ENCODE measurements at places on chromosomes 7 and 10.
A peak's percentile ranks its signal among the peaks of the same experiment; 100 is the strongest.

- DNase-seq: peak; percentile 78
Observed at GRCh38 chr10:58513188-58514110, 777 bp downstream of the BICC1 start.

DNA sequence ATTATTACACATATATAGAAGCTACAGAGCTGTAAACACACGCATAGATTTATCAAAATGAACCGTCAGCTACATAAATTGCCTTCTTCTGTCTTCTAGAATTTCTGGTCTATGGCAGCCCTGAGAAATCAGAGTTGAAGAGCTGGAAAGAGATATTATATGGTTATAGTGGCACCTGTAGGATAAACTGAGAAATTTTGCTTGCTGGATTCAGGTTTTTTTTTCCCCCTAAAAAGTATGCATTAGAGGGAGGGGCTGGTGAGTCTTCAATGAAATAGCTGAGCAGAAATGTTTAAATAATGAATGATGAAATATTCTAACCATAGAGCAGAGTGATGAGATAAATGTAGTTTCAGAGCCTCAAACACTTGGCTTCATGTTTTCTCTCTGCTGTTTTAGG lies 78.0 kb upstream of the DYNC1I1 start:
- no peak for DNase-seq

GRCh38 chr7:11331128-11332102 lies 357.7 kb downstream of the PHF14 start:
- DNase-seq: no peak

DNA sequence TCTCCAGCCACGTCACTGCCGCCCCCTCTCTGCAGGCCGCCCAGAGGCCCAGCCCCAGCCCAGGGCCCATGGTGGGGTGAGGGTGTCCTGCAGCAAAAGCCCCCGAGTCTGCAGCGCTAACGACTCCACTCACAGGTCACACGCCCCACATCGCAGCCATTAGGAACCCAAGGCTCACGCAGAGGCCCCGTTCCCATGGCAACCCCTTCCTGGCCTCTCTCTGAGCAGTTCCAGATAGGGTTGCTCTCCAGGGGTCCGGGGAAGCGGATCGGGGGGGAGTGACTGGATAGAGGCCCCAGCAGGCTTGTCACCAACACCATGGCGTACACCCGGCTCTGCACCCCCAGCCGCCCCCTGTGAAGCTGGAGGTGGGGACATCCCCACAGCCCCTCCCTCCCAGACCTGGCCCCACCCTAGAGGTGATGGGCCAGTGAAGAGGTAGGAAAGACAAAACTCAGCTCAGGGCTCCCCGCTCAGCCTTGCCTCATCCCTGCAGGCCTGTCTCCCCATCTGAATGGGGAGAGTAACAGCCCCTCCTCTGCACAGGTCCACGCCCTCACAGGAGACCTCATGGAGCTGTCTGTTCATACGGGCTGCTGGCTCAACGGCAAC lies 41.2 kb downstream of the TNRC18 start:
- DNase-seq: no peak

DNA sequence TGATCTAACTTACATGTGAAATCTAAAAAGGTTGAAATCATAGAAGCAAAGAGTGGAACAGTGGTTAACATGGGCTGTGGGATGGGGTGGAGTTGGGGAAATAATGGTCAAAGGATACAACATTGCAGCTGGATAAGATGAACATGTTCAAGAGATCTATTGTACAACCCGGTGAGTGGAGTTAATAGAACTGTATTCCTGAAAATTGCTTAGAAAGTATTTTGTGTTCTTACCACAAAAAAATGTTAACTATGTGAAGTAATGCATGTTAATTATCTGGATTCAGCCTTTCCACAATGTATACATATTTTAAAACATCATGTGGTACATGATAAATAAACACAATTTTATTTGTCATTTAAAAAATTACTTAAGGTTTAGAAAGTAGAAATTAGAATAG lies 271.0 kb upstream of the LRRTM3 start:
- no peak for DNase-seq

DNA sequence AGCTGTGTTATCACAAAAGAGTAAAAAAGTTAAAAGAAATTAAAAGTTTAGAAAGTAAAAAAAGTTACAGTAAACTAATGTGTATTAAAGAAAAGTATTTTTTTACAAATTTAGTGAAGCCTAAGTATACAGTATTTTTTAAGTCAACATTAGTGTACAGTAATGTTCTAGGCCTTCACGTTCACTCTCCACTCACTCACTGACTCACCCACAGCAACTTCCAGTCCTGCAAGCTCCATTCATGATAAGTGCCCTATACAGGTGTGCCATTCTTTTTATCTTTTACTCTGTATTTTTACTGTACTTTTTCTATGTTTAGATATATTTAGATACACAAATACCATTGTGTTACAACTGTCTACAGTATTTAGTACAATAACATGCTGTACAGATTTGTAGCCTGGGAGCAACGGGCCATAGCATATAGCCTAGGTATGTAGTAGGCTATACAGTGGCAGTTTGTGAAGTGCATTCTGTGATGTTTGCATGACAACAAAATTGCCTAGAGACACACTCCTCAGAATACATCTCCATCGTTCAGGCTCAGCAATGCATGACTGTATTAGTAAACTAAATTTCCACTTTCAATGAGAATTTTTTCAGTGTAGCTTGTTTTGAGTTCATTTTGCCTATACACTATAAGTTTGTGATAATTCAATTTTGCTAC lies 539.9 kb upstream of the C7orf33 start:
- no peak for DNase-seq

DNA sequence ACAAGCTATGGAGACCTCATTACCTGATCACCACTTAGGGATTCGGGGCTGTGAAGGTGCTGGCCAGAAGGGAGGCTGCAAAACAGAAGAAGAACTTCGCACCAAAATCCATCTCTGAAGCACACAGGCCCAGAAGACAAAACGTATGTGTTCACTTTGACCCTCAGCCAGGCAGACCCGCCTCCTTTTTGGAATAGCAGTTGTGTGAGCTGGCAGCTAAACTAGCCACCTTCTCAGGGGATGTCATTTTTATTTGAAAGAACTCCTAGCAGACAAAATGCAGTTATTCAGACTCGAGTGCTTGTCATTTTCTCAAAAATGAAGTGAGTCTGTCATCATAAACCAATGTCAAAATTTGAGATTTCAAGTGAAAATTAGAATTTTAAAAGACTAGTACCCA lies 71.7 kb downstream of the TNS3 start:
- no peak for DNase-seq

- peak; percentile 53 for DNase-seq
Observed at GRCh38 chr7:2175514-2175913, 57.2 kb downstream of the MAD1L1 start.

- no peak for DNase-seq
Observed at GRCh38 chr7:90180649-90181048, 26.4 kb downstream of the STEAP1 start.

DNA sequence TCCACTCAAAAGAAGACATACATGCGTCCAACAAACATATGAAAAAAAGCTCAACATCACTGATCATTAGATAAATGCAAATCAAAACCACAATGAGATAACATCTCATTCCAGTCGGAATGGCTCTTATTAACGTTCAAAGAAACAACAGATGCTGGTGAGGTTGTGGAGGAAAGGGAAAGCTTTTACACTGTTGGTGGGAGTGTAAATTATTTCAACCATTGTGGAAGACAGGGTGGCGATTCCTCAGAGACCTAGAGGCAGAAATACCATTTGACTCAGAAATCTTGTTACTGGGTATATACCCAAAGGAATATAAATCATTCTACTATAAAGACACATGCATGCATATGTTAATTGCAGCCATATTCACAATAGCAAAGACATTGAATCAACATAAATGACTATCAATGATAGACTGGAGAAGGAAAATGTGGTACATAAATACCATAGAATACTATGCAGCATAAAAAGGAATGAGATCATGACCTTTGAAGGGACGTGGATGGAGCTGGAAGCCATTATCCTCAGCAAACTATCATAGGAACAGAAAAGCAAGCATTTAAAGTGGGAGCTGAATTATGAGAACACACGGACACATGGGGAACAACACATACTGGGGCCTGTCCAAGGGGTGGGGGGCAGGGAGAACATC lies 28.4 kb downstream of the PCDH15 start:
- DNase-seq: no peak

- peak; percentile 16 for DNase-seq
Observed at GRCh38 chr7:49166441-49166840, 242.1 kb downstream of the CDC14C start.

DNA sequence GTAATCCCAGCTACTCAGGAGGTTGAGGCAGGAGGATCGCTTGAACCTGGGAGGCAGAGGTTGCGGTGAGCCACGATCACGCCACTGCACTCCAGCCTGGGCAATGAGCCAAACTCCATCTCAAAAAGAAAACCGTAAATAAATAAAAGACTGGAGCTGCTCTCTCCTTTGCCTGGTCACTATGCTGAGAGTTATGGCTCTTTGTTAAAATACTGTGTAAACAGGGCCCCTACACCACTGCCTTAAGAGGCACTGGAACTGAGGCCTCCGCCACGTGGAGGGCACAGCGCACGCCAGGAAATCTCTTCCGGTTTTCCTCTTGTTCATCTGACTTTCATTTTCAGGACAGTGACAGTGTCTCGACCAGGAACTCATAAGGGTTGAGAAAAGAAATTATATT lies 123.3 kb downstream of the PAXIP1 start:
- DNase-seq: no peak

DNA sequence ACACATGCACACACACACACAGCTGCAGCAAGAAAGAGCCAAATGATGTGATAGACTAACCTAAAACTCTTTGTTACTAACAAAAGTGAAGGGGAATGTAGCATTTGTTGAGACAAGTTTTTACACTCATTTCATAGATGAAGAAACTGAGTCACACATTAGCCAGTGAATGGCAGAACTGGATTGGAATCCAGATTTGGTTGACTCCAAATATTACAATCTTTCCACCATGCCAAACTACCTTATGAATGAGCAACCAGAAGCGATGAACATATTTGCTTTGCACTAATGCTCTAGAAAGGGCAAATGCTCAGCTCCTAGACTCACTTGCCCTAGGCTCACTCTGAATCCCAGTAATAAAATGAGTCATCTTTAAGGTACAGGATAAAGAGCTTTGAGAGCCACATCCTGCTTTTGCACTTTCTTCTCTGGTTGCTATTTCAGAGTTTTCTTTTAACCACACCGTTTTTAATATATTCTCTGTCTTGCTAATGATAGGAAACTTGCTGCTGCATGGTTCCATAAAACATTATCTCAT lies 111.9 kb downstream of the GPAM start:
- no peak for DNase-seq

DNA sequence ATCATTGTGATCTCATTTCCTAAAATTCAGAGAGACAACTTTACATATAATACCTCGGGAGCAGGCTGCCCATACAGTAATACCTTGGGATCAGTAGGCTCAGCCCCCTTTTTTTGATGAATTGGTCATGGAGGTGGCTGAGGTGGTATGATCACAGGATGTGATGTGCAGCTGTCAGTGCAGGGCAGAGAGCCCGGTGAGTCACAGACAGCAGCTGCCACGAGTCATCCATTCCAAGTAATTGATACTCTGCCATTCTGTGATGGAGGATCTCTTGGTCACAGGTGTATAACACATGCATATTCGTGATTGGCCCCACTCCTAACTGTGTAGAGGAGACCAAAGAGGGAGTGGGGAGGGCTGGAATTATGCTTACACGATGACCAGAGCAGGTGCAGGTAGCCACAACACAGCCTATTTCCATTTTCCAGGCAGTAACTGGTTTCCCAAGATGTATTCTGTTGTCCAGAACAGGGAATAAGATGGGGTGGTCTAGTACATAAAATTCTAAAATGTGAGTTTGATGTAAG lies 14.1 kb downstream of the NRCAM start:
- peak; percentile 42 for DNase-seq

GRCh38 chr7:30433082-30433481 lies 45.5 kb downstream of the NOD1 start:
- DNase-seq: no peak

DNA sequence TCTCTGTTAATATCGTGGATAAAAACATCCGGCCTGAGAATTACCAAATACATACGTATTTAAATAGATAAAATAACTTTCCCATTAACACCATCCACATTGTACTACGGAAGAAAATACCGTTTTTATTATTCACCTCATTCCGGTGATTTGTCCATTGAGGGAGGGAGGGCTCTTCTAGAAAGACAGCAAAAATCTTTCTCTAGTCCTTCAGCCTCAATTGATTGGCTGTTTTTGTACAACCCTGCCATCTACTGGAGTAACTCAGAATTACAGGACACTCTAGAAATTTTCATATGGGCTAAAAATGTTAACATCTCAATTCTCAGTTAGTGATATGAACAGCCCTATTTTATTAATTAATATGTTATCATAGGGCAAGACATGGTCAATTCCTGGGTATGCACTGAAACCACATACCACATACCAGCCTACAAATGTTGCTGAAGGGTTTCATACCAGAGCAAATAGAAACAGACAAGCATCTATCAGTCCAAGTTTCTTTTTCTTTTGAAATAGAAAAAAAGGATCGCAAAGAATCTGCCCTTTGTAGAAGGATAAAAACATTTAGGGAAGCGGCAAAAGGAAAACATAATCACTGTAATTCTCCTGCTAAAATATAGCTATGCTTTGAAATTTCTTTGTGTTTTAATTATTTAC lies 55.8 kb upstream of the CDCA7L start:
- peak; percentile 64 for DNase-seq

GRCh38 chr7:39095875-39096619 lies 118.3 kb downstream of the POU6F2 start:
- no peak for DNase-seq

- DNase-seq: no peak
Observed at GRCh38 chr10:7601023-7601656, 65.6 kb downstream of the ITIH5 start.

GRCh38 chr10:48333856-48334255 lies 27.4 kb downstream of the MAPK8 start:
- DNase-seq: peak; percentile 57

DNA sequence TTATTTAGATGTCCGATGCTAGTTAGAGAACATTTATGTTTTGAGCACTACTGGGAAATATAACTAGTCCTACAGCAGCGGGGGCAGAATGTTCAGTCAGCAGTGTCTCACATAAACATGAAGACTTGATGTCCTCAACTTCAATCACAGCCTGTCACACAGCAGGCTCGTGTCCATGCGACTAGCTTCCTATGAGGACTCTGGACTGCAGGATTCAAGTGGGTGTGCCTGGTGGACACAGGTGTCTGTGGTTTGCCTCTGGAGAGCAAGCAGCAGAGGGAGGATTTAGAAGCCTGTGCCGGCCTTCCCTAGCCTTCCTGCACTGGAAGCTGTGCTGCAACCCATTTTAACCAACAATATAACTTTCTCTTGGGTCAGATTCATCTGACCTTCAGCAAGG lies 30.0 kb upstream of the LANCL2 start:
- DNase-seq: no peak

DNA sequence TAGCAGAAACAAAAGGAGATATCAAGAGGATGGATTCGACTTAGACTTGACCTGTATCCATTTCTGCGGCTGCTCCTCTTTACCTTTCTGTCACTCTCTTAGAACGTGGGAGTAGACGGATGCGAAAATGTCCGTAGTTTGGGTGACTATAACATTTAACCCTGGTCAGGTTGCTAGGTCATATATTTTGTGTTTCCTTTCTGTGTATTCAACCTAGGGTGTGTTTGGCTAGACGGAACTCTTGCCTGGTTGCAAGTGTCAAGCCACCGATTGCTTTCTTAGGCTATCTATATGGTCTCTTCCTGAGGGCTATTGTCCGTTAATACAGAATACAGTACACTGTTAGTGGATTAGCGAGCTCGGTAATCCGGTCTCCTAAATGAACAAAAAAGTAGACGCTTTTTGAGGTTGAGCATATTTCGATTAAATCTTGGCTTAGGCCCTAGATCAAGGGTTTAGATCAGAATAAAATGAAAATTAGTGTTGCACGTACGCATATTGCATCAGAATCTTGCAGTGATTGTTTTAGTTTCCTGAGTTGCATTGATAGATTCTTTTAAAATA lies 1.2 kb downstream of the PTEN start:
- DNase-seq: peak; percentile 49
